Amniotic epithelial cell (primary cell): ENCODE measurements at places on chromosomes 1 and 21.

DNA sequence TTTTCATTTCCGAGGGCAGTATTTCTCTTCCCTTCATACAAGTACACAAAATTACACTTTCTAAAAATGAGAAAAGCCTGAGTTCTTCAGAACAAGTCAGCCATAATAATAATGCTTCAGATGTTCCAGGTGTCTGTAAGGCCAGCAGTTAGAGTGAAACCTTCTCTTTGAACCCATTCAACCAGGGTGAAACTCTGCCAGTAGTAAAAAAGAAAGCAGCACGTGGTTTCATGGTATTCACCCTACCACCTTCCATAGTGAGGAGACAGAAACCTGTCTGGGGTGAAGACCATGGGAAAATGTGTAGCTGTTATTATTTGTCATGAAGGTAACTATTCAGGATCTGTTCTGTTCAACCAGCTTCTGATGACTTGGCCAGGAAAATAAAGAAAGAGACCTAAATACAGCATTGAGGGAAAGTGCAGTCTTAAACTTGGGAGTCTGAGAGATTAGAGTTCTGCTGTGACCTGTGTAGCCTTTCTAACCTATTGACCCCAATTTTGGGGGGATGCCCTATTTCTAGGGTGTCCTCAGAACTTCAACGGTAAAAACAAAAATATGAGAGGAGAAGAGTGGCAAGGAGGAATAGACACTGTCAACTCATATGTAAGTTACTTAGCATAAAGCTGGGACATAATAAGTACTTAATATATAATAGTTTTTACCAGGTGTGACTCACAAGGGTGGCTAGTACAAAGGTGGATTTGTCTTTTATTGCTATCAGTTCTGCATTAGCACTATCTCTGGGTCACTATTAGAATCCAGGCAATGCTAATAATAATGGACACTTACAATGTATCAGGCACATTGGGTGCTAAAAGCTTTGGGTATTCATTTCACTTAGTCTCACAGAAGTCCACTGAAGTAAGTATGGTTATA is 70.0 kb upstream of the TNFSF4 start:
- no peak for DNase-seq

DNA sequence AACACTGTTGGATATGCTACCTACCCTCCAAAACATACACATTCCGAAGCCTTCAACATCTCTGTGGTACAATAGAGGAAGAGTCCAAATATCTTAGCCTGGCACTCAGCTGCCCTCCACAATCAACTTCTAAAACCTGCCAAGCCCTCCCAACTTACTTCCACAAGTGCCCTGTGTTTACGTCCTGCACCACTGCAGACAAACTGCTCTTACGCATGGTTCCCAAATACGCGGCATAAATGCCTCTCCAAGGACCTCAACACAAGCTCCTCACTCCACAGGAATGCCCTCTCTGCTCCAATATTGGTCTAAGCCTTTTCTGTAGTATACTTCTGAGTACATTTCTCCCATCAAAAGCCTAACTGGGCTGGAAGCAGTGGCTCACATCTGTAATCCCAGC is 6.8 kb downstream of the AK2 start:
- DNase-seq, result no peak

DNA sequence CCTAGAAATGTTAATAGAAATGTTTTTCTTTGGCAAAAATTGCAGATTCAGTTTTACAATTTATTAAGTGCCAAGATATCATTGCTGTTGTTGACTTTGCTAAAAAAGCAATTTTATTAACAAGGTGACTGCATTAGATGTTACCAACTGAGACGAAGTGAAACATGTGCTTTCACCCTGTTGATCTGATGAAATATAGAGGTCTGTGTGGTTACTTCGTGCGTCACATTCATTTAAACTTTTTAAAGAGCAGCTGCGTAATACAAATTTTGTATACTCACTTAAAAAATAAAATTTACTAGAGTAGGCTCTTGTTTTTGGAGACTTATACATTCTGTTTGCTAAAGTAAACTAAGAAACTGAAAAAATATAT is 465.7 kb downstream of the USP25 start:
- peak; percentile 69 for DNase-seq

- no peak for DNase-seq
Observed at GRCh38 chr1:5485968-5486696, 506.1 kb downstream of the NPHP4 start.

GRCh38 chr1:218969006-218969405 is 204.7 kb upstream of the LYPLAL1 start:
- DNase-seq, result no peak

DNA sequence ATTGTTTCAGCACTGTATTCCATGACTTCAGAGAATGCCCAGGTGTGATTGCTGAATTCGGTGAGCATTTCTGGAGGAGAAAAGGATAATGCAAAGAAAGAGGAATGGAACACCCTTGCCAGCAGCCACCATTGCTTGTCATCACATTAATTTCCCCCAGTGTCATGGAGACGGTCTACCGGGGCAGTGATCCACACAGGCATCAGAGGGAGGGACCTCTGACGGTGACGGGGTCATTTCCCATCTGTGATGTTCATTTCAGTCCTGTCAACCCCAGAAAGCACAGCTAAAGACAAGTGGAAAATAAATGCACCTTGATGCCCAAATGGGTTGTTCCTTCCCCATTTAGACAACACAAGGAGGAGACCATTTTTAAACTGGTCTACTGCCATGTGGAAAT is 376.4 kb downstream of the PCP4 start:
- no peak for DNase-seq

DNA sequence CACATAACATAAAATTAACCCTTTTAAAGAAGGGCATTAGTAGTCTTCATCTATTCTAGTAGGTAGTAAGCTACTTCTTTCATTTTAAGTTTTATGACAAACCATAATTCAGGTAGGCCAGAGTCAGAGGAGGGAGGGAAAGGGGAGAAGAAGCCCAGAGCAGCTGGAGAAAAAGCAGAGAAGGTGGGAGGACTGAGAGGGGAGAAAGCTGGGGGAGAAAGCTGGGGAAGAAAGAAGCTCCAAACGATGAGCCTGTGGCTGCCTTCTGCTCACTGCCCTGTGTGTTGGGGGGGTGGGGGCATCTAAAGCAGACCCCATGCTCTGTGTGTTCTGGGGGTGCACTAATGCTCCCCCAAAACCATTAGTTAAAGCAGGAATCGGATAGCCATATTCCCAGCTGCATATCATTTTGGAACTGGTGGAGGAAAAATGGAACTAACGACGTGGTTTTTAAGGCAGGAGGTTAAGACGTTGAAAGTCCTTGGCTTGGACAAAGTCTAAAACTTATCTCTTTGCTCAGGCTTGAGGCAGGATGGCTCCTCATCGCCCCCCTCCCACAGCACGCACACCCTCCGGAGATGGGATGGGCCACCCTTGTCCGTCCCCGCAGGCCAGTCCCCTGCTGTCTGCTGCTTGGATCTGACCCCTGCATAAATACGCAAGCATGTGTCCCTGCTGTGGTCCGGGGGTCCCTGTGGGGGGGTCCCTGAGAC is 184.2 kb downstream of the DYRK1A start:
- DNase-seq, result no peak

DNA sequence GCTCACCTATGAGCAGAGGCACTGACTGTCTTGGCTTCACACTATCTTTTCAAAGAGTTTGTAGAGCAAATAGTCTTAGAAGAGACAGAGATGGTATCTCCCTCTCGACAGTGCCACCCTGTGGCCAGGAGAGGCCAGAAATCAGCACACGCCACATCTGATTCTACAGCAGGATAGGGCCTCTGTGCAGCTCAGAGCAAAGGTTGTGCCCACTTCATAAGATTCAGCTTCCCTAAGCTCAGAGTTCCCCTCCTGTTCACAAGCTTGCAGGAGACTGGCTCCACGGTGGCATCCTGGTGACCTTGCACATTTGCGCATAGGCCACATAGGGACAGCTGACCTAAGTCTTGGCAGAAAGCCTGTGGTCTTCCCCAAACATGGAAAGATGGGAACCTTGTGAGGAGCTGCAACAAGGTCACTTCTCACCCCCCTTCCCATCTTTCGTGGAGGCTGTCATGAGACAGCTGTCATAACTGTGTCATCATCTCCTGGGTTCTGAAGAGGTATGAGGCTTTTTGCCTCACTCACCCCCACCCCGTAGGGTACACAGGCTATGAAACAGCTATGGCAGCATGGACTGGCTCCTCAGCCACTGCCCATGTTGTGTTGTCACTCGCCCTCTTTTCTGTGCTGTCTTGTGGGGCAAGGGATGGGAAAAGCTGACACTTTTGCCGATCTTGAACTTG is 3.0 kb downstream of the ITLN2 start:
- peak; percentile 84 for DNase-seq

DNA sequence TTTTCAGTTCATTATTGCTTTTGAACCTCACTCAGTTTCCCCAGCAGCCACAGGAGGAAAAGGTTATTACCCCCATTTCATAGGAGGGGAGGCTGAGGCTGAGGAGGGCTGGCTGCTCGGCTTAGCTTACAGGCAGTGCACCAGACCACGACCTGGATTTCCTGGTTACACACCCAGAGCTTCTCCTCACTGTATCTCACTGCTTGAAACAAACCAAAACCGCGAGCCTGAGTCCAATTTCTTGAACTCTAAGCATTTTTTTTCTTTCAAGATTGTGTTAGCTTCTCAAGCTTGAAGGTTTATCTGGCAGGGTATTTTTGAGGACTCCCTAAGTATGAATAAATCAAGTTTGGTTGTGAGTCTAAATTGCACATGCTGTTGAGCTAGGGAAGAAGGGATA is 188.9 kb upstream of the EDN2 start:
- DNase-seq, result peak; percentile 85

- DNase-seq, result no peak
Observed at GRCh38 chr1:32353431-32353830, 8.9 kb downstream of the FAM229A start.

DNA sequence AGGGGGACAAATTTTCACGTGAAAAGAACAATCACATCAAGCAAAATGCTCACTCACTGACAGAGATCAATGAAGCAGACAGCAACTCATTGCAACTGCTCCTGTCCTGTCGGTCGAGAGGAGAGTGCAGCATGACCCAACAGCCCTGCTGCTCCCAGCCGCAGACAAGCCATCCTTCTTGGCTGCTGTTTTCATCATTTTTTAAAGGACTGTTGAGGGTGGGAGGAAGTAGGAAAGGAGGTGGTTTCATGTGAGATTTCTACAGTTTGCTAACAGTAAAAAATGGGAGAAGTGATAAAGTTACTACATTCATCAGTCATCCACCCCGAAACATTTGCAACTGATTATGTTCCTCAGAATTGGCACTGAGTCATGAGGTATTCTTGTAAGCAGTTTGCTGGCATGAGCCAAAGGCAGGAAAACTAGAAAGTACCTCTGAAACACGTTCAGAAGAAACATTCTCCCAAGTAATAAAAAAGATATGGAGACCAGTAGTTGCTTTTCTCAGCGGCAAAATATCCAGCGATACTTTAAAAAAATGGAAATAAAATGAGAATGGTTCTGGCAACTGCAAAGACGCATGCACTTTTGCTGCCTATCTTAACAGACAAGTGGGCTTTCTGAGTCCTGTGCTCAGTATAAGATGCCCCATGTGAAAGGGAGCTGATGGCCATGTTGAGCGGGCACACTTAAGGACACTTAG is 72.0 kb upstream of the CLDN14 start:
- peak; percentile 92 for DNase-seq
